ENCODE measurements at places on chromosomes 2 and 18.
A peak's percentile ranks its signal among the peaks of the same experiment; 100 is the strongest.

DNA sequence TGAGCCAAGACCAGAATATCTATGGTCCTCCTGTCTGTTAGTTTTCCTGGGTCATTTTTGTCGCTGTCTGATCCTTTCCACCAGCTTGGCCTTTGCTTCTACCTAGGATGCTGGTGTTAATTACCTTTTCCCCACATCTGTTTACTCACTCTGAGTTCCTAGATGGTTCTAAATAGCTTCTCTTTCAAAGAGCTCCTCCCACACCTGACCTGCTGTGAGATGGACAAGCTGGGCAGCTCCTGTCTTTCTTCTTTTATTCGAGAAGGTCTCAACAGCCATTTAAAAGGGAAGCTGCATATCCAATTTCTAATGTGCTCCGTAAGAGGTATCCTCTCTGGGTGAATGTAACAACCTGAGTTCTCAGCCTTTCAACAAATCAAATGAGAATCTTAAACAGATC lies 156.2 kb downstream of the HRH4 start:
- H3K4me3 ChIP-seq = no peak overlapping the region
- no peaks in the 10 kb centered on the region for H3K4me1 ChIP-seq
- DNase-seq = no peak

DNA sequence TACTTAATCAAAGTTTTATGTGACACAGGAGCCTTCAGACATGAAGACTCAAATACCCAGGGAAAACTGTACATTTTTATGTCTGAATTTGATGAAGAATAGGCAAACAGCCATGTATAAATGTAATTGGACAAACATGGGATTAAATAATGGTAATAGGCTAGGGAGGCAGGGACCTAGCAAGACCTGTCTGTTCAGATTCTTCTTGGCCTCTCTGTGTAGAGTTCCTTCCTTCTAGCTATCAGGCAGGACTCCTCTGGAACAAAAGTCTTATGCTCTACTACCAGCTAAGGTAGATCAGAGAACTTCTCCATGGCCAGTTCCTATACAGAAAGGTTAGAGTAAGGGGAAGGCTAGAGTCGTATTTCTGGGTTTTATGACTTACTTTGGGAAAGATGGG lies 9.5 kb upstream of the PARD3B start:
- H3K36me3 ChIP-seq = no peaks in the 10 kb centered on the region
- no peak overlapping the region for H3K4me3 ChIP-seq
- peaks cover 11% of the 10 kb centered on the region for H3K4me1 ChIP-seq

GRCh38 chr2:9313443-9313842 lies 106.8 kb downstream of the ASAP2 start:
- peaks cover 51% of the 10 kb centered on the region for H3K4me1 ChIP-seq
- no peak overlapping the region for H3K27ac ChIP-seq
- H3K4me3 ChIP-seq = no peak overlapping the region

GRCh38 chr2:231965102-231965501 lies 3.6 kb downstream of the DIS3L2 start:
- no peak overlapping the region for H3K27ac ChIP-seq
- no peak overlapping the region for H3K4me3 ChIP-seq
- peaks cover 25% of the 10 kb centered on the region for H3K4me1 ChIP-seq
- DNase-seq = no peak
- H3K36me3 ChIP-seq = peaks cover 5% of the 10 kb centered on the region

- H3K4me3 ChIP-seq = peak overlapping the region; percentile 90
- H3K27me3 ChIP-seq = no peaks in the 10 kb centered on the region
- H3K27ac ChIP-seq = peak overlapping the region; percentile 97
These were observed 104.2 kb downstream of the SPTBN1 start for GRCh38 chr2:54560146-54560881.

DNA sequence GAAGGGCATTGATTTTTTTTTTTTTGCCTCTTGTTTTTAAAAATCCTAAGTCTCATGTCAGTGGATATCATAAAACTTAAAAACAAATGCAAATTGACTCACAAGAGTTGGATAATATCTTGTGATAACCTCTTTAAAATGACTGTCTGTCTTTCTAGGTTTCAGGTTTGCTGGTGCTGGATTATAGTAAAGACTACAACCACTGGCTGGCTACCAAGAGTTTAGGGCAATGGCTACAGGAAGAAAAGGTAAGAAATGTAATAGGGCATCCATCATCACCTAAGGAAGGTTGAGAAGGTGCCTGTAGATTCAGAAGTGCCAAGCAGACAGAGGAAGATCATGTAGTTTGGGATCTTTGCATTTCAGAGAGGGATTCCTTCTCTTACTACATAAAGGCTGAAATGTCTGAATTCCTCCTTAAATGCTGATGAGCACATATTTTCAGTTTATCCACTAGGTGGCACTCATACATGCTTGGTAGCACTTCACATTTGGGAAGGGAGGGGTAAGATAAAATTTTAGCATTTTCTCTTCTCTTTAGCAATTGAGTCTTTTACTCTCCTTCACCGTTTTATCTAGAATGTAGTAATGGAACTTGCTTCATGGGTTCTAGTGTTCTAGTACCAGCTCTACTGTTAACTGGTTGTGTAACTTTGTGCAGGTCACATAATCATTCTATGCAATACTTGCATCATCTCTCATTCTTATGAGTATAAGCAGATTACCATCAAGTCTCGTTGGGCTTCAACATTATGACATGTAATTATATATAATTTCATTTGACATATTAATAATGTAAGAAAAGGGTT lies 21.1 kb downstream of the CPS1 start:
- no peak overlapping the region for H3K4me3 ChIP-seq
- no peak overlapping the region for H3K27ac ChIP-seq
- no peaks in the 10 kb centered on the region for H3K4me1 ChIP-seq
- H3K27me3 ChIP-seq = peaks cover 2% of the 10 kb centered on the region
- H3K36me3 ChIP-seq = peaks cover 2% of the 10 kb centered on the region

All from osteocyte (in vitro differentiated cells).